ENCODE measurements at places on chromosomes 7 and 10.

- DNase-seq, result no peak
Measured at GRCh38 chr10:52525761-52526160, 211.7 kb downstream of the DKK1 start.

DNA sequence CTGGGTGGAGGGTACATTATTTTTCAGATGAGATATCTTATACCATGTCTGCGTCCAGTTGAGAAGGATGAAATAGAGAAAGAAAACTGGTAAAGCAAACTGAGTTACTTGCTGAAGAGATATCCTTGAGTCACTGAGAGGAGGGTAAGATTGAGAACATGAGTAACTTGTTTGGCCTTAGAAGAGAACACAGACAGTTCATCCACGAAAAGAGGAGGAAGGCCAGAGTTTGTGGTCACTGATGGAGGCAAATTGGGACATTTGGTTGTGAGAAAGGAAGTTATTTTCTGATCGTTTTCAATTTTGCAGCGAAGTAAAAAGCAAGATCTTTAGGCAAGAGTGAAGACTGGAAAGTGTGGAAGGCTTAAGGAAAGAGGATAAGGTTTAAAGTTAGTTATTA, 15.6 kb downstream of the MBL2 start:
- DNase-seq, result no peak

DNA sequence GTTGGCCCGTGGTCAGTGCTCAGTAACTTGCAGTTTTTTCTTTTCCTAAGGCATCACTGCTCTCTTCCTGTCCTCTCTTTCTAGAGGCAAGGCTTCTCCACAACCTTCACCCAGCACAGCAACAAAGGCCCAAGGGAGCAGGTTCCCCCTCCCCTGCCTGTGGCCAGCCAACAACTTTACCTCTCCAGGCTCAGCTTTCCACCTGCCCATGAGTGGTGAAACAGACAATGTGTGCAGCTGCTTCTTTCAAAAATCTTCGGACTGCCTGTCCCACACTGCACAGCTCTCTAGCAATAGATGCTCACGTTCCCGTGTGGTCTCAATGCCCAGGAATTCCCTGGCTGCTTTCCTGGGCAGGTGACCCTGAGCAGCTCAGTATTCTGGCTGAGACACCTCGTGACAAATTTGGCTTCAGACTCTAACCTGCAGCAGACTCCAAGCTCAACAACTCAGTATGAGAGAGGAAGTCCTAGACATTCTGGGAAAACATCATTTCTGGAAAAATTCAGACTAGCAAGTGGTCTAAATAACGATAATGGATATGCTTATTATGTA, 28.9 kb upstream of the TMEM72 start:
- DNase-seq, result no peak

GRCh38 chr7:23012908-23013714, 819 bp downstream of the HYCC1 start:
- no peak for DNase-seq

- DNase-seq, result no peak
Measured at GRCh38 chr7:36896418-36896817, 172.1 kb upstream of the AOAH start.

DNA sequence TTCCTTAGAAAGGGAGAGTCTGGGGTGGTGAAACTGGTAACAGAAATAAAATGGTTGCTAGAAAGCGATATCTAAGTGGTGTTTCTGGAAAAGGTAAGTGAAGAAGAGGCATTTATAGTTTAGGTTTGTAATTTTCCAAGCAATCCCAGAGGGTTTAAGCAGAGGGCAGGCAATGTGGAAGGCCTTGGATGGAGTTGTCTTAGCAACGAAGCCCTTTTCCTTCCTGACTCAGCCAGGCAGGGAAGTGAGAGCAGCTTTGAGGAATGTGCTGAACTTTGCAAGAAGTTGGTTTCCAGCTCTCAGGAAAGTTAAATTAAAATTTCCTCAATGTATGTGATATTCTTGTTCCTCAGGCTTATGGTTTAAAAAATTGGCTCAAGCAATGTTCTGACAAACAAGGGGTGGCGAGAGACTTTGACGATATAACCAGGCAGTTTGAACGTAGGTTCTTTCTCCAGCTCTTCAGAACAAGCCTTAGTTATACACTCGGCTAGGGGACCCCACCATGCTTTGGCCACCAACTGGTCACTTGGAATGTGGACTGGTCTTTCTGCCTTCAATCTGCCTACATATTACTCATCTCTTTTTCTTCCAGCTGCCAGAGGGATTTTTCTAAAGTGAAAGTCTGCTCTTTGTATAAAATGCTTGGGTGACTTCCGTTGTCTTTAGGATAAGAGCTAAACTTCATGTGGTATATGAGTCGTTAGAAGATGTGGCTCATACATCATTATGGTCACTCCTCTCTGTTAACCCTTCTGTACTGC, 66.9 kb upstream of the SLC25A13 start:
- DNase-seq, result no peak

All from pons (tissue), 1 donor.